ENCODE measurements at places on chromosomes 12 and 14.
A peak's percentile ranks its signal among the peaks of the same experiment; 100 is the strongest.

DNA sequence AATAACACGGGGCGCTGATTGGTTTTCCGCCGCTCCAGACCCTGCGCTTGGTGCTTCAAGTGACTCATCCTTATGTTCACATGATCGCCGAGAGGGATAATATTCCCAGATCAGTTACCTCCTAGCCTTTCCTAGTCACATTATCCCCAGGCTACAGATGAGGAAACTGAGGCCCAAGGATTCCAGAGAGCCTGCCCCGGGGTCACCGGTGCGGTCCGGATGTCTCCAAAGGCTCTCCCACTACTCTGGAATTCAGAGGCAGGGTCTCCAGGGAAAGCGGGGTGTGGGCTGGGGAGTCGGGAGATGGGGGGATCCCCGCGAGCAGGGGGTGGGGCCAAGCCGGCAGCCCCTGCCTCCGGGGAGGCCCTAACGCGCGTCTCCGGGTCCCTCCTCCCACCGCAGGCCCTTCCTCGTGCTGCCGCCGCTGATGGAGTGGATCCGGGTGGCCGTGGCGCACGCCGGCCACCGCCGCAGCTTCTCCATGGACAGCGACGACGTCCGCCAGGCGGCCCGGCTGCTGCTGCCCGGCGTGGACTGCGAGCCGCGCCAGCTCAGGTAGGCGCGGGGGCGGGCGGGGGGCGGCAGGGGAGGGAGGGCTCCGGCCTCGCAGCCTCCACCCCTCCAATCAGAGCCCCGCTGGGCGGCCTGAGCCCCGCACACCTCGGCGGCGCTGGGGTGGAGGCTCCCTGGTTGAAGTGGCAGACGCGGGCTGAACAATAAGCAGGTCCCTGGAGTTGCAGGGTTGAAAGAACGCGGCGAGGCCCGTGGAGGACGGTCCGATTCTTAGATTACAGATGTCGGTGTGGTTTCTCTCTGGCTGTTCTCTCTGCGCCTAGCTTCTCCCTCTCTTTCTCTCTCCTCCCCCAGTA lies 104.6 kb upstream of the PWP1 start:
- DNase-seq, result no peak

DNA sequence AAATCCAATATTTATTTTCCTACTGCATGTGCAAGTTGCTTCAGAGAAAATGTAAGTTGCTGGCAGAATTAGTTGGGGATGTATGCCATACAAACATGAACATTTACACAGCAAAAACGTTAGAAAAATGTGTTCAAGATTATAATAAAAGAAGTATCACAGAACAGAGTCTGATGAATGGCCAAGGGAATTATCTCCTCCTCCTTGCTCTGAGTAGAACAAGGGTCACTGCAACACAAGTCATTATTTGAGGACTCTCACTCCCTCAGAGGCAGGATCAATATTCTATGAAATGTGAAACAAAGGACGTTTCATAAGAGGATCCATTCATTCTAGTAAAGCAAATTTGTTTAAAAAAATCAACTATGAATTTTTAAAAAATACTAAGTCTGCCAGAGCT lies 177.8 kb downstream of the PRKD1 start:
- no peak for DNase-seq

GRCh38 chr12:22271023-22271422 lies 63.5 kb downstream of the ST8SIA1 start:
- DNase-seq, result no peak

GRCh38 chr12:106136263-106136662 lies 2.5 kb downstream of the NUAK1 start:
- DNase-seq, result peak; percentile 87

GRCh38 chr12:31118347-31119191 lies 44.9 kb downstream of the DDX11 start:
- no peak for DNase-seq

GRCh38 chr14:26379951-26380350 lies 217.9 kb downstream of the NOVA1 start:
- no peak for DNase-seq

DNA sequence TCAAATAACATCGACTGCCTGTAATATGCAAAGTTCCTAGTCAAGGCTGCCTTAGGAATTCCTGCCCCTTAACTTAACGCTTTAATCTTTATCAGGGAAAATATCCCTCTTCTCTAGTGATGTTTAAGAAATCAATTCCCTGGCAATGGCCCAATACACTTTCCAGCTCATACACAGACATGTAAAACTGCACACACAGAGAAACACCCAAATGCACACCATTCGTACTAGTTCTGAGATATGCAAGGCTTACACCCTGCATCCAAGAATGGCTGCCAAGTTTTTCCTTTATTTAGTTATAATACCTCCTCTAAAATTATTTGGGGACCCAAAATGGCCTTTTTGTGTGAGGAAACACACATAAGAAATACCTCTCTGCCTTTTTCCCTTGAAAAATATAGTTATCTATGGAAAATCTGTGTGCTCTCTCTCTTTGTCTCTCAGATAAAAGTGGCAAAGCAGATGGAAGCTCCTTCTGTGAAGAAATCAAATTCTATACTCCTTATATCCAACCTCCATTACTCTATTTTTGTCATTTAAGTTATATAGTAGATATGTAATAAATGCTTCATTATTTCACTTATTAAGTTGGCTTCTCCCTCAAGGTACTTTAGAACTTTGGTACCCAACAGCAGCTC lies 120.0 kb upstream of the MDM1 start:
- peak; percentile 45 for DNase-seq

DNA sequence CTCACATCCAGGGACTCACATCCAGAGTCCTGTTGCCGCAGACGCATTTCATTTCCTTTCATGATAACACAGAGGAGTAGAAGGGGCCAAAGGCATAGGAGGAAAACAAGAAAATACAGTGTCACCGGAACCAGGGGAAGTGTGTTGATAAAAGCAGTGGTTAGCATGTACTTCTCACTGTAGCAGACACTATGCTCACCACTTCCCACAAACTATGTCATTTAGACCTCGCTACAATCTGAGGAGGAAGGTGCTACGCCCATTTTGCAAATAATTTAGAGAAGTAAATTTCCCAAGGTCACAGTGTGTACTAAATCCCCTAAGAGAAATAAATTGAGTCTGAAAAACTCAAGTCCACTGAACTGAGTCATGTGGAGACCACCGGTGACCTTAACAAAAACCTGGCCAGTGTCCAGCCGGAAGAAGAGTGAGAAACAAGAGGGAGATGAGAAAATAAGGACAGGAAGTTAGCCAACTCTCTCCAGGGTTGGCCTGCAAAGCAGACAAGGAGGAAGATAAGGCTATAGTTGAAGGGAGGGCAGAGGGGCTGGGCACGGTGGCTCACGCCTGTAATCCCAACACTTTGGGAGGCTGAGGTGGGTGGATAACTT lies 25.8 kb upstream of the TMCC3 start:
- DNase-seq, result no peak

DNA sequence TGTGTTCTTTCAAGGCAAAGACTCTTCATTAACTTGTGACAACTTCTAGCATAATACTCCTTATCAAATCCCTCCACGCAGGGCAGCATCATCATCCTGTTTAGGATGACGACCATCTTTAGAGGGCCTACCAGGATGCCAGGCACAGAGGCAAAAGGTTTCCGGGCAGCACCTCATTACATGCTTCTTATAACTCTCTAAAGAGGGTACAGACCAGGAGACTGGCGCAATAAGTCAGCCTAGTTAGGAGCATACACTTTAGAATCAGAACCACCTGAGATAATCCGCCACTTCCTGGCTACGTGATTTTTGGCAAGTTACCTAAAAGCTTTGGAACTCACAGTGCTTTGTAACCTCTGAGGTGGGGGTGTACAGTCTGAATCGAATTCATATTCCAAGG lies 136.0 kb upstream of the NOS1 start:
- DNase-seq, result no peak

GRCh38 chr14:40028991-40029390 lies 596.8 kb upstream of the FBXO33 start:
- no peak for DNase-seq

Measured in NCI-H446 (cell line).